Fibroblast of skin of left biceps (primary cell): ENCODE measurements at places on chromosomes 2 and 18.
A peak's percentile ranks its signal among the peaks of the same experiment; 100 is the strongest.

- DNase-seq, result no peak
These were observed 3.9 kb downstream of the SLC35F6 start for GRCh38 chr2:26767894-26768487.

DNA sequence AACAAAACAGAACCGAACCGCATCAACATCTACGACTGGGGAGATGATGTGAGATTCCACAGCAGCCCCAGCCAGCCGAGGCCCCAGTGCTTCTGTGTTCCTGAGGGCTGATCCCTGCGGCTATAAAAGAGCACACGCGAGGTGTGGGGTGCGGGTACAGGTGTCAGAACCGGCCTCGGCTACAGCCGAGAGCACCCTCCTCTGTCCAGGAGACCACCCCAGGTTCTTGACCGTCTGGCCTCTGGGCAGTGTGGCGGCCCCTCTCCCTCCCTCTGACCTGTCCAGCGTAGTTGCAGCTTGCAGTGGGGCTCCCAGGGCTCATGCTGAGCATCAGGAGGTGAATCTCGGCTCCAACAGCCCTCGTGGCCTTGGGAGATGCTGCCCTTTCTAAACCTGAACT is 23.7 kb downstream of the RTP5 start:
- DNase-seq, result no peak

GRCh38 chr2:29073933-29074332 is 390 bp downstream of the PCARE start:
- no peak for DNase-seq

DNA sequence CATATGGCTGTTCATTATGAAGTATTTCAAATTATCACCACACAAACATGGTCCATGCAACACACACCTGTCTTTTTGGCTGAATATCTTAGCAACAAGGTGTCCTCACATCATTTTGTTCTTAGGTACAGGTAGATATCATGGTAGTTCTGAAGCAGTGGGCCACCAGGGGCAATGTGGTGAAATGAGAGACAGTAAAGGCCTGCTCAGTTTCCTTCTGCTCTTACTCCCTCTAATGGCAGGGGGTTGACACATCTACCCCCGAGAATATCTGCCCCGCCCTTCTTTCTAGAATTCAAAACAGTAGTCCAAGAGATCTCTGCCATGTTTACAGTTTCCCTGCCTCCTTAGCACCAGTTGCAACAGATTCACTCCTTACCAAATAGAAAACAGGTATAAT is 147.0 kb upstream of the KLHL14 start:
- no peak for DNase-seq

DNA sequence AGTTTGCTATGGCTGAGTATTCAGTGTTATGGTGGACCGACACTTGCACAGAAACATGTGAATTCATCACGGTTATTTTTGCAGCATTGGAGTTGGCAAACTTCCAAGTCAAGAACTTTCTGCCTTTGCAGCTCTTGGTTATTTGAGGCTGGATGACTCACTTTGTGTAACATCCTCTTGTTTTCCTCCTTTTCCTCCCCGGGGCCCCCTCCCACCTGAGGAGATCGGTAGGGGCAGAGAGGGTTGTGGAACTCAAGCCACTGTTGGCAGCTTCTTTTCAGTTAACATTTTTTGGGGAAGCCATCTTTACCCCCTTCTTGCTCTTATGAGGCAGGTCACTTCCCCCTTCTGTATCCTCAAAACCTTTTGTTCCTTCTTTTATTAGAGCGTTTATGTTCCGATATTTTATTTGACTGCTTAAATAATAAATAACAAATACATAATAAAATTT is 48.6 kb downstream of the DDX1 start:
- peak; percentile 24 for DNase-seq

- DNase-seq, result no peak
These were observed 145.4 kb upstream of the ZNF804A start for GRCh38 chr2:184452907-184453306.

DNA sequence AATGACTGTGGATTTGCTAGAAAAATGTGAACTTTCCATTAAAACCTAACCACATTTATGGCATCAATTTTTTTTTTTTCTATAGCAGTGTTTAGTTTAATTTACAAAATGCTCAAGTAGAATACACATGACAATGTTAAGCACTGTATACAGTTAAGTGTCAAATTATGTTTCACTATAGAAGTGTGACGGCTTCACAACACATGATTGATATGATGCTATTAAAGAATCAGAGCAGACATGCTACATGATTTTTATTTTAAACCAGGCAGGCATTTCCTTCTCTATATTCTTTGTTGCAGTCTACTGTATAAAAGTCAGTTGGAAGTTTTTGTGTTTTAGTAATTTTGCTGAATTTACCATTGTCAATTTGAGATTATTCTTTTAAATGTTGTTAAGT is 43.6 kb downstream of the PROKR1 start:
- DNase-seq, result no peak

DNA sequence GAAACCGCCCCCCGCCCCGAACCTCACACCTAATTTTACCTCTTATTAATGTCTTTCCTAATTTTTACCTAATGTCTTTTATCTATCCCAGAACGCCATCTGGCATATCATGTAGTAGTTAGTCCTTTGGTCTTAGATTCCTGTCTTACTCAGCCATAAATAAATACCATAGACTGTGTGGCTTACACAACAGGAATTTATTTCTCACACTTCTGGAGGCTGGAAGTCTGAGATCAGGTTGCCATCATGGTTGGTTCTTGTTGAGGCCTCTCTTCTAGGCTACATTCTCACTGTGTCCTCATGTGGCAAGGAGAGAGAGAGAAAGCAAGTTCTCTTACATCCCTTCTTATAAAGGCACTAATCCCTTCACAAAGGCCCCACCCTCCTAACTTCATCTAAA is 46.8 kb downstream of the RHBDD1 start:
- no peak for DNase-seq

- DNase-seq, result peak; percentile 87
These were observed 25.2 kb upstream of the LCLAT1 start for GRCh38 chr2:30421604-30422443.

DNA sequence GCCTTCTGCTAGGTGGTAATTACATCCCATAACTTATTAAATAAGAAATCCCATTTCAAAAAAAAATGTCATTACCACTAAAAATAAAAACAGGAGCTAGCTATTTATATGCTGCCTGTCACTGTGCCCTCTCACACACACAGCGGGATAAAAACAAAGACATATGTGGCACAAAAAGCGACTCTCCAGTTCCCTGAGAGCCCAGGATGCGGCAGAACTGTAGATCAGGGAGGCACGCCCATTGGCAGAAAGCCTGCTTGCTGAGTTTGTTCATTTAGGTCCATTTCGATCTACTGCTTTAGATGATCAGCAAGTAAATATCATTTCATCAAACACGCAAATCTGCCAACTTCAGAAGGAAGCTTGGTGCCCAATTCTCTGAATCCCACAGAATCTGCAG is 124.4 kb downstream of the TMEM163 start:
- no peak for DNase-seq

DNA sequence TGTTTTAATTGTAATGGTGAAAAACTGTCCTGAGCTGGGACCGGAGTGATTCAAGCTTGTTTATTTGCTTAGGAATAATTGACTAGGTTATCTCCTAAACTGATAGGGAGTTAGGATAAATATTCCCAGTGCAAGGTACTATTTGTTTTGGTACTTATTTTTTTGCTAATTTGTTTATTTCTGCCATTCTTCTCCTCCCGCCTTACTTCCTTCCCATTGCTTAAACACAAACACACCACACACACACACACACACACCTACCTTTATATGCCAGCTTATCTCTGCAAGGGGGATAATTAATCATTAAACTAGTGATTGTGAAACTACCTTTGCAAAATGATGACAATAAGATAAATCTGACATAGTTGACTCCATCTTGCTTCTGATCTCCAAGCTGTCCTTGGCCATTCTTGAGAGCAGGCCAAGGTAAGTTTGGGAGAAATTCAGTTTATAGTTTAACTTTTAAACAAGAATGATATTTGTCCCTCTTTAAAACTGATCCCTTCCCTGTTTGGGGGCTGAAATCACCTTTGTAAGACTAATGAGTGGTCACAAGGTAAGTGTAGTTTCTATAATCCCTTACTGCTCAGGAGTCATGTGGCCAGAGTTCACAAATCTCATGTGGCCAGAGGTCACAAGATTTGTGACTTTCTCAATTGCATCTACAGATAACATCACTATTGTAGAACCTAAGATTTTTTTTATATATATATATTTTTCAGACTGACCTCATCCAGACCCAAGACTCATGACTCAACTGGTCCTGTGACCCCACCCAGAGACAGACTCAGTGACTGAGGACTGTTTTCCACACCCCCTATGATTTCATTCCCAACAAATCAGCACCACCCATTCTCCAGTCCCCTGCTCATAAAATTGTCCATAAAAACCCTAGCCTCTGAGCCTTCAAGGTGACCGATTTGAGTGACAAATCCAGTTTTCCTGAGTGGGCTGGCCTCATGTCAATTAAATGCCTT is 83.1 kb upstream of the LRRTM4 start:
- DNase-seq, result no peak

GRCh38 chr18:48982266-48982665 is 31.5 kb upstream of the SMAD7 start:
- DNase-seq, result no peak

DNA sequence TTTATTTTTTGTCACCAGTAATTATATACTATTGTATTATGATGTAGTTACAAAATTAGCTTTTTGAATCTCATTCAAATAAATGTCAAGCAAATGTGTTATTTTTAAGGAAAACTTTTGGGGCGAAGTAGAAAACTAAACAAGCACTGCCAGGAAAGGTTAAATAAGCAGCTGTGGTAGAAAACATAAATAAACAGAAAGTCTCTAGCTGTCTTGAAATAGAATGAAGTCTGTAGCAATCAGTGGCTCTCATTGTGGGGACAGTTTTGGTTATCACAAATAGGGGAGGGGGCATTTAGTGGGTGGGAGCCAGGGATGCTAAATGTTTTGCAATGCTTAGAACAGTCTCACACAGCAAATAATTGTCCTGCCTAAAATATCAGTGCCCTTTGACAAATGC is 3.4 kb downstream of the INSIG2 start:
- DNase-seq, result no peak

DNA sequence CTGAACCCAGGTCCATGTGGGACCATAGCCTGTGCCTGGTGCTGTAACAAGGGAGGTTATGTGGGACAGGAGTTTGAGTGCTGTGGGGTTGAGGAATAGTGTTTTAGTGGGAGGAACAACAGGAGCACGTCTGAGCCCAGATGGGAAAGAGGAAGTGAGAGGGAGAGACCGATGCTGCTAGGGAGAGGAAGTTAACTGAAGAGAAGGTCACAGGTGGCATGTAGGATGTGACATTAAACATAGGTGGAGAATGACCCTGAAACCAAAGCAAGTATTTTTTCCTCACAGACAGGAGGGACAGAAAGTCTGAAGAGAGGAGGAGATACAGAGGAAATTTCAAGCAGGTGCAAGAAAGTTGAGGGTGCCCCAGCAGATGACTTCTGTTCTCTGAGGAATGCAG is 87.8 kb downstream of the ACOXL start:
- DNase-seq, result no peak

GRCh38 chr18:46337271-46337670 is 233.1 kb downstream of the HAUS1 start:
- no peak for DNase-seq

- no peak for DNase-seq
These were observed 1.9 kb downstream of the CMPK2 start for GRCh38 chr2:6863792-6864191.

DNA sequence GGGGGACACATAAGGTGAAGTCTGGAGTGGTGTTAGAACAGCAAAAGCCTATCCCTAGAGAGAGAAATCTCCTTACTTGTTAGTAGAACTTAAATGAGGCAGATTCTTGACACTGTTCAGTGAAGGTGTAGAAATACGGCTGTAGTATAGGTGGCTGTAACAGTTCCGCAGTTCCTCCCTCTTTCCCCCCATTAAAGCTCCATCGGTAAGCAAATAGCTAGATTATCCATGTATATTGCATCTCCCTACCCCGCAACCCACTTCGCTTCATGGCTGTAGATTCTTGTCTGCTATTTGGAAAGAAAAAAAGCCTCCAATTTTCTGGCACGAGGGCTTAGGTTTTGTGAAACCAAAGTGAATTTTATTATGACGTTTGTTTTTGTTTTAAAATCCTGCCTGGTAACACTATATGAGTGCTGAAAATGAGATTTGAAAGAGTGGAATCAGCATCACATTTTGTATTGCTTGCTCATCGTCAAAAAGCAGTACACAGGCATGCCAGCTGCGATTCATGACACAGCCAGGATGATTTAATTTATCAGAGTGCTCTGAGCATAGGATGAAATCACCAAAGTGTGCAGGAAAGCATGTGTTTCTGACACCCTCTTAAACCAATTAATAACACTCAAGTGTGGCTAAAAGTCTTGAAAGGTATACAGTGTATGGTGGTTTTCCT is 1.4 kb downstream of the FAM171B start:
- peak; percentile 22 for DNase-seq

GRCh38 chr2:191693778-191694177 is 15.8 kb downstream of the NABP1 start:
- DNase-seq, result no peak
